ENCODE measurements at places on chromosomes 3 and 15.

DNA sequence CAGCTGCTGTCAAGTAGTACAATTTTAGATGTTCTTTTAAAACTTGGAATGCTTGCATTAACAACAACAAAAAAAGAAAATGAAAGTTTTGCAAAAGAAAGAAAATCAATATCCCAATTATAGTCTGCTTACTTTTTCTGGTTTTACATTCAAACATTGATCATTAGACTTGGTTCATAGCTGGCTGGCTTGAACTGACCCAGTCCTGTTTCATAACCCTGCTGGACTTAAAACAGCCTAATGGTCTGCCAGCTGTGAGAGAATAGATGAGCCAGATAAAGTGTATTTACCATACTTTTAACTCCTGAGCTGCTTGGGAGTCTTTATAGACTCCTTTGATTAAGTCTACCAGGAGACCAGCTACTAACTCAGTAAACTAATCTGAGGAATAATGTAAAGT, 59.2 kb downstream of the PIAS1 start:
- DNase-seq, result no peak

- no peak for DNase-seq
These were observed 546.8 kb downstream of the TBL1XR1 start for GRCh38 chr3:176650478-176650877.

DNA sequence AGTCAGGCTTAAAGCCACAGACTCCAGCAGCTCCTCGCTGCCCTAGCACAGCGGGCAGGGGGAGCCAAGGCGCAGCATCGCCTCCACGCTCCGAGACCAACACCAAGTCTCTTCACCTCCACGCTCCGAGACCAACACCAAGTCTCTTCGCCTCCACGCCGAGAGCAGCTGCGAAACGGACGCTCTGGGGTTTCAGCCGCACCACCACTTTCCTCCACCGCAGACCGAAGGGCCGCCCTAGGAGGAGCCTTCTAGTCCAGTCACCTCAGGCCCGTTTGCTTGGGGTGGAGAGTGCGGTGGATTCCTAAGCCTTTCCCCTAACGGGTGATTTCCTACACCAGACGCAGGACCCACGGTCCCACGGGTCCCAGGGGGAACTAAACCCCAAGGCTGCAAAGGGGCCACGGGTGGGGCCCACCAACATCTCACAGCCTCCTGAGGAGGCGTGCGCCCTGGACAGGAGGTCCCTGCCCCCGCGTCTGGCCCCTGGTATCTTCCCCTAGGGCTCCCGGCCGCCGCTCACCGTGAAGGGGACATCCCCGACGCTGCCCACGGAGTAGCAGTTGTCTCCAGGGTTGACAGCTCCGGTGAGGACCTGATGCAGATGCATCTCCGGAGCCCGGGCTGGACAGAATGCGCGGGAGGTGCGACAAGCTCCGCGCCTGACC, 501 bp downstream of the DMXL2 start:
- DNase-seq, result peak; percentile 46

- no peak for DNase-seq
These were observed 53.0 kb downstream of the STARD5 start for GRCh38 chr15:81270781-81271491.

- DNase-seq, result no peak
These were observed 5.3 kb upstream of the SPRED1 start for GRCh38 chr15:38247336-38247735.

- DNase-seq, result no peak
These were observed 6.7 kb upstream of the ZNF609 start for GRCh38 chr15:64453689-64454037.

GRCh38 chr15:58551084-58551763, 119.4 kb downstream of the LIPC start:
- DNase-seq, result no peak

- no peak for DNase-seq
These were observed 465.0 kb downstream of the PLOD2 start for GRCh38 chr3:145696011-145696410.

GRCh38 chr3:43238801-43239200, 47.5 kb upstream of the SNRK start:
- no peak for DNase-seq

GRCh38 chr3:52839892-52840545, 5.2 kb upstream of the MUSTN1 start:
- DNase-seq, result no peak

- no peak for DNase-seq
These were observed 294.6 kb downstream of the NTRK3 start for GRCh38 chr15:87961851-87962420.

Measured in activated naive CD4-positive, alpha-beta T cell treated with anti-CD3 and anti-CD28 coated beads, Interleukin-2, amount 10 ng/mL, durations not matched to agents 7 days and 5 days (primary cell).